Lung microvascular endothelial cell (primary cell): ENCODE measurements at places on chromosomes 1 and 21. TPM values are rescaled to one million over a fixed set of nuclear protein-coding genes. Genes with fewer than 3 reads are reported as not detected.

GRCh38 chr1:40974945-40975344, 4.6 kb upstream of the CTPS1 start:
- DNase-seq = no peak

DNA sequence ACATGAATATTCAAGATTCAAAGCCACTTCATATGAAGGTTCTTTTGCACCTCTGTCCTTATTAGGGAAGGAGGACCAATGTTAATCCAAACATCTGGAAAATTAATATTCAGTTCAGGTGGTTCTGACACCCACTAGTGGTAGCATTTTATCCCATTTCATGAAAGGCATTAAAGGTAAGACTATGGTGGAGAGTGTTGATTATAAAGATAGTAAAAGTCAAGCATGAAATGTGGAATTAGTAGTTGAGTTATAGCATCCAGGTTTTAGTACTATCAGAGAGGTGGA, 17.5 kb upstream of the YTHDF2 start:
- no peak for DNase-seq

DNA sequence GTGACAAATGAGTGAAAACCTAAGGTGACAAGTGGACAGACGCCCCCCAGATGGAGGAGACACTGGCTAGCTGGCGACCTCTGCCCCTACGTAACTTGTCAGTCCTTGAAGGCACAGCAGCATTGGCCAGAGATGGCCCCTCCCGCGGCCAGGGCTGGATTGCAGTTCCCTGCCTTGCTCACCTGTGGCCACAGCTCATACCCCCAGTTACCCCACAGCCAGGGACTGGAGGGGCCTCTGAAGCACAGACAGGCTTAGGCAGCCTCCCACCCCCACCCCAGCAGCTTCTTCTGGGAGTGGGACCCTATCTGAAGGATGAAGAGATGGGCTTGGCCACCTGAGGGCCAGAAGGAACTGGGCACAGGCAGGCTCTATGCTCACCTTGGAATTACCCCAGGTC, 3.7 kb downstream of the HES3 start:
- DNase-seq = no peak

GRCh38 chr1:239814306-239814881, 277.3 kb upstream of the FMN2 start:
- DNase-seq = peak; percentile 46

DNA sequence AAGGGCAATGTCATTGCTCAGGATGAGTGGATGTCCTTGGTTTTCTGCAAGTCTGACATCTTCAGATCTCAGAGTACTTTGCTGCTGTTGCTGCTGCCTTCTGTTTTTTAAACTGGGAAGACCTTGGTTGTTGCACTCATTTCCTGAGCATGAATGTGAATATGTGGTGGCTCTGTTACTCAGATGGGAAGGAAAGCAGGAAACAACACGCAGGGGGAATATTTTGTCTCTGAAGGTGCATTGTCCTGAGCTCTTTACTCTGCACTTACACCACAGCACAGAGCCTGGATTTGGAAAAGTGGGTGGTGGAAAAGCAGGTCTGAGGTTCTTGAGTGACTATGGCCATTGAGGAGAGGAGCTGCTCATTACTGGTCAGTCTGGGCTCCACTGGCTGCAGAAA, 36.3 kb downstream of the PTGFRN start:
- no peak for DNase-seq

The FCN3 gene
- not detected in 2 replicates for total RNA-seq

DNA sequence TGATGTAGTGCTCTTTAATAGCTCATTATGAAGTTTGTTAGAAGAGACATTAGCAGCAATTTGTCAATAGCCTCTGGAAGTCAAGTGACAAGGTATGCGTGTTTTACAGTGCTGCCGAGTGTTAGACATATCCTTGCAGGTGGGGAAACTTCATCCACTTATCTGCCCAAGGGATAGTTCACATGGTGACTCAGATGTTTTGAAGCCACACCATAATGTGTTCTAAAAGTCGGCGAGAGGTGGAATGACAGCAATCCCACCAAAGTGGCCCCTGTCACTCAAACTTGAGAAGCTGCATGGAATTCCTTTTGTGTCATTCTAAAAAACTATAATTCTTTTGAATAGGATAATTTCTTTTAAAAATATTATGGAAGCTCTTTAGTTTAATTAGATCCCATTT, 98.1 kb downstream of the RUNX1 start:
- no peak for DNase-seq

GRCh38 chr1:55143684-55144083, 71.5 kb downstream of the USP24 start:
- DNase-seq = peak; percentile 37

- no peak for DNase-seq
Measured at GRCh38 chr1:205504311-205505075, at the start of gene CDK18. TSS of gene CDK18 (plus strand) at chr1:205504669. CDS start at chr1:205523168, 18,499 bp downstream.

DNA sequence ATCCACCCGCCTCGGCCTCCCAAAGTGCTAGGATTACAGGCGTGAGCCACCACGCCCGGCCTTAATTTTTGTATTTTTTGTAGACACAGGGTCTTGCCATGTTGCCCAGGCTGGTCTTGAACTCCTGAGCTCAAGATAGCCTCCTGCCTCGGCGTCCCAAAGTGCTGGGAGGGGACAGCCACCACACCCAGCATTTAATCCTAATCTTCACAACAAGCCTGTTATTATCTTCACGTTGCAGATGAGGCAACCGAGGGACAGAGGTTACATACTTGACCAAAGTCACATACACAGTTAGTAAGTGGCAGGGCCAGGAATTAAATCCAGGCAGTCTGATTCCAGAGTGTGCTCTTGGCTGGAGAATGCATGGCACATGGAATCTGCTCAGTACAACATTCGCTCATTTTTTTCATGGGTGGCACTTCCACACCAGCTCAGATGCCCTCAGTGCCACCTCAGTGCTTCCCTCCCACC, 4.8 kb upstream of the GPR37L1 start:
- no peak for DNase-seq

- no peak for DNase-seq
Measured at GRCh38 chr21:23799376-23799775, 1807.9 kb downstream of the MRPL39 start.

DNA sequence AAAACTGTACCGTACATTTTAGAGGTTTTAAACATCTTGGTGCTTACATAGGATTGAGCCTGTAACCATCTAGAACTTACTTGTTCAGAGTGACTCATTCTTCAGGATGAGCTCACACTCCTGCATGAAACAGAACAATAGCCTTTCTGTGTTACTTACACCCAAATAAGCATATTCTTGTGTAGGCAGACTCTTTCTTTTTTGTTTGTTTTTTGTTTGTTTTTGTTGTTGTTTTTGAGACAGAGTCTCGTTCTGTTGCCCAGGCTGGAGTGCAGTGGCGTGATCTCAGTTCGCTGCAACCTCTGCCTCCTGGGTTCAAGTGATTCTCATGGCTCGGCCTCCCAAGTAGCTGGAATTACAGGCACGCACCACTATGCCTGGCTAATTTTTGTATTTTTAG, 3.8 kb upstream of the CA6 start:
- DNase-seq = peak; percentile 44

GRCh38 chr1:224736619-224737352, 120.7 kb downstream of the CNIH3 start:
- DNase-seq = no peak

- no peak for DNase-seq
Measured at GRCh38 chr1:13539683-13540082, 25.9 kb upstream of the LRRC38 start.

The CELSR2 gene
- 0.65 and 0.79 TPM in 2 replicates for total RNA-seq

GRCh38 chr1:23239638-23240295, 22.5 kb upstream of the HTR1D start:
- DNase-seq = no peak

DNA sequence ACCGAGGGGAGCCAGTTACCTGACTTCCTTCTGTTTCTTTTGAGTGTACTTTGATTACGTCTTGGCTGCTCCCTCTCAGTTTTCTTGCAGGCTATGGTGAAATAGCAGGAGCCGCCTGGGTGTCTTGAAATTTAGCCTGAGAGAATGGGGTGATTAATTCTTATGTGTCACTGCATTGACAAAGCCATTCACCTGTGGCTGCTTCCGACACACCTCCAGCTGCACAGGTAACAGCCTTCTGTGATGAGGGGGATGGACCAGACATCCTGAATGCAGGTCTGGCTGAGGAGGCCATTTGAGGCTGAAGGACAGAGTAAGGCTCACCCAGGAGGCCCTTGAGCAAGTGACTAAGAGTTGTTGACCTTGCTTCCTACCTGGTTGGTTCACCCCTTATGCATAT, 16.5 kb downstream of the CACNA1E start:
- no peak for DNase-seq

DNA sequence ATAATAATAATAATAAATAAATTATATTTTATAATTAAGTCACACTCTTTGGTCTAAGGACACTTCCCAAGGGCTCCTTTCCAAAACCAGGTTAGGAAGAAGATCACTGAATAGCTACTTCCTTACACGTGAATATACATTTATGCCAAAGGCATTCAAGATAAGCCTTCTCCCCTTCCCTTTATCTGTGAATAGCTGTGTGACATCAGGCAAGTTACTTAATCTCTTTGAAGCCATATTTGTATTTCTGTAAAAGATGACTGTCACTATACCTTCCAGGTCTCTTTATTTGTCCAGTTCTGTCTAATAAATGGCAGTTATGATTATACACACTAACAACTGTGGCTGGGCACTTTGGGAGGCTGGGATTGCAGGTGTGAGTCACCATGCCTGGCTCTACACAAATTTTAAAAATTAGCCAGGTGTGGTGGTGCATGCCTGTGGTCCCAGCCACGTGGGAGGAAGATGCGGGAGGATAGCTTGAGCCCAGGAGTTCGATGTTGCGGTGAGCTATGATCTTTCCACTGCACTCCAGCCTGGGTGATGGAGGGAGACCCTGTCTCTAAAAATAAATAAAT, 5.5 kb upstream of the RNF11 start:
- no peak for DNase-seq

DNA sequence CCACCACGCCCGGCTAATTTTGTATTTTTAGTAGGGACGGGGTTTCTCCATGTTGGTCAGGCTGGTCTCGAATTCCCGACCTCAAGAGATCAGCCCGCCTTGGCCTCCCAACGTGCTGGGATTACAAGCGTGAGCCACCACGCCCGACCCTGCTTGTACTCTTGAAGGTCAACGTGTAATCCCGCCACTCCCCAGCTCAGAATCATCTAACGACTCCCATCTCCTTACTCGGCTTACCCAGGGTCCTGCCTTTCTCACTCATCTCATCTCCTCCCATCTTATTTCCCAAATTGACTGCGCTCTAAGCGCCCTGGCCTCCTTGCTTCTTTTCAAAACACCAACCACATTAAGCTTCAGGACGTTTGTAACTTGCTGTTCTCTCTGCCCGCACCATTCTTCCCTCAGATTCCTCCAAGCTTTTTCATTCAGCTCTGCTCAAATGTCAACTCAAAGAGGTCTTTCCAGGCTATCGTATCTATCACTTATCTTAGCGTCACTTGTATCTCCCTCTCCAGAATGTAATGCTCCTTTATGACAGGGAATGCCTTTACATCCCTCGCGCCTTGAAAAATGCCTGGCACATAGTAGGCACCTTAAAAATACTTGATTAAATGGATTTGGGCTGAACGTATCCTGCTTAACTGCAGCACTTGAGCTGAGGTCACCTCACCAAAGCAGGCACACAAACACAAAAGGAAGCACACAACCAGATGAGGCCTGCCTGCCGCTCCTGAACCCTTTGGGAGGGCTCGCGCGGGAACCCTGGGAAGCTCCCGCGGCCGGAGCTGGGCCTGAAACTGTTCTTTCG, 1.4 kb upstream of the USP1 start:
- no peak for DNase-seq

GRCh38 chr1:82689217-82689616, 888.5 kb downstream of the ADGRL2 start:
- DNase-seq = no peak

The PCAT6 gene
- not detected in 2 replicates for total RNA-seq

The SNRPE gene
- 45.2 and 63.2 TPM in 2 replicates for total RNA-seq

The SPATA45 gene
- not detected in 2 replicates for total RNA-seq

DNA sequence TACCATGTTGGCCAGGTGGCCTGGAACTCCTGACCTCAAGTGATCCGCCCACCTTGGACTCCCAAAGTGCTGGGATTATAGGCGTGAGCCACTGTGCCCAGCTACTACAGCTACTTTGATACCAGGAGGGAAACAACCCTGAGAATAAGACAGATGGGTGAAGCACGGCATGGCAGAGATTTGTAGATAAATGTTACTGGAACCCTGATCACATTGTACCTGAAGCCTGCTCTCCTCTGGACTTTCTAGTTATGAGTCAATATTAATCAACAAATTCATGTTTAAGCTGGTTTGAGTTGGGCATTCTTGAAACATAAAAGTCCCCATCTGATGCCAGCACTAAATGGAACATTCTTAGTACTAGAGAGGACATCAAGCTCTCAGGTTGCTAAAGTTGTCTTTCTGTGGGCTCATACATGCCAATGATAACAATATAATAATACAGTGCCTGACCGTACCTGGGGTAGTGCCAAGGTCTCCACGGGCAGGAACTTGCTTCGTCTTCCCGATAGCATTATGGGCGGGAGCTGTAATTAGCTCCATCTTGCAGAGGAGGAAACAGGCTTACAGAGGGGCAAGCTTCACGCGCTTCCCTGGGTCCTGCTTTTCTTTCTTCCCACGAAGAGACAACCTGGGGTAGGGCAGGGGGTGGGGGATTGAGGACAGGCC, 30.7 kb upstream of the SLC19A1 start:
- DNase-seq = no peak

DNA sequence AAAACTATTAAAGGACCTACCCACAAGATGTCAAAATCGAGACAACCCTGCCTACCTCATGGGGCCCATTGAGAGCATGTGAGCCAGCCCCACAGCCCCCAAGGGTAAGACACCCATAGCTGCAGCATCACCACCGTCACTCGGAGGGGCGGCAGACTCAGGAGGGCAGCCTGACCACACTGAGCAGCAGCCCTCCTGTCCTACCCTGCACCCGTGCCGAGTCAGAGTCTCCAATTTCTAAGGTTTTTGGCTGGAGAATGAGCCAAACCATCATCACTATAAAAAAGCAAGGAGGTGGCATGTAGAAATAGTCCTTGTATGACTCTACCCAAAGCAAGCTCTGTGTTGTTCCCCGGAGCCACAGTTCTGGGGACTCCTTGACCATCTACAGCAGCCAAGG, 94.7 kb downstream of the SSBP3 start:
- DNase-seq = no peak

GRCh38 chr1:225899044-225899925, 10.3 kb upstream of the LEFTY1 start:
- peak; percentile 15 for DNase-seq
